ENCODE measurements at places on chromosomes 13 and 19.

GRCh38 chr13:98500963-98501421 is 75.9 kb downstream of the STK24 start:
- DNase-seq: no peak

GRCh38 chr19:14786421-14786851 is 8.1 kb upstream of the ADGRE2 start:
- no peak for DNase-seq

DNA sequence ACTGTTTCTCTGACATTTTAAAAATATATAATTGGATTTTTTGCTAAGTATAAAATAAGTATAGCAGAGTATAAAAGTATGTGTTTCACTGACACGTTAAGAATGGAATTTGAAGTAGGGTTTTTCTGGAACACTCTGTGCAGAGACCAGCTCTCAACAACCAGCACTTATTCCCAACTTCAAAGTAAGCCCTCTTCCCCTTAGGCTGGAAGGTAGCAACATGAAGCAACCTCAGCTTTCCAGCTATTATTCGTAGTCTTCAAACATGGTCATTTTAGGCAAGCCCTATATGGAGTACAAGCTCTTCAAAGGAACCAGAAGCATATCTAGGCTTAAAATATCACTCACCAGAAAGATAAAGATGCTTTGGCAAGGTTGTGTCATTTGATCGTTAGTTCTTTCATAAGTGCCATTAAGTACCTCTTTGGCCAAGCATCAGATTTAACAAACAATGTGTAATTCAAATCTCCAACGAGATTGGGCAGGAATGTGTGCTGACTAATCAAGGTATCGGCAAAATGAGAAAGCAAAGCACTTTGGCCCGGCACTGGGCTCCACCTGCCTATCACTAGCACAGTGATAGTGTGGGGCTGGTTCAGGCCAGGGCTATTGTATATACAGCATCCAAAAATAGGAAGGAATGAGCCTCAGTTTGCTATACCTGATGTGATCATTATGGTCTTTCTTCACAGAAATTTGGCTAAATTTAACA is 95.9 kb upstream of the FREM2 start:
- DNase-seq: no peak

- peak; percentile 34 for DNase-seq
Measured at GRCh38 chr19:6424195-6424938, at the start of gene KHSRP. KHSRP (minus strand) TSS chr19:6424811; CDS start chr19:6424701, 110 bp downstream.

GRCh38 chr13:20704459-20705069 is 1.1 kb downstream of the IL17D start:
- DNase-seq: no peak
